ENCODE measurements at places on chromosomes 4 and X. TPM values are rescaled to one million over a fixed set of nuclear protein-coding genes. Genes with fewer than 3 reads are reported as not detected.

GRCh38 chr4:113288257-113288656, 238.8 kb downstream of the ANK2 start:
- no peak for DNase-seq

ADGRG4 gene
- total RNA-seq = not detected

DNA sequence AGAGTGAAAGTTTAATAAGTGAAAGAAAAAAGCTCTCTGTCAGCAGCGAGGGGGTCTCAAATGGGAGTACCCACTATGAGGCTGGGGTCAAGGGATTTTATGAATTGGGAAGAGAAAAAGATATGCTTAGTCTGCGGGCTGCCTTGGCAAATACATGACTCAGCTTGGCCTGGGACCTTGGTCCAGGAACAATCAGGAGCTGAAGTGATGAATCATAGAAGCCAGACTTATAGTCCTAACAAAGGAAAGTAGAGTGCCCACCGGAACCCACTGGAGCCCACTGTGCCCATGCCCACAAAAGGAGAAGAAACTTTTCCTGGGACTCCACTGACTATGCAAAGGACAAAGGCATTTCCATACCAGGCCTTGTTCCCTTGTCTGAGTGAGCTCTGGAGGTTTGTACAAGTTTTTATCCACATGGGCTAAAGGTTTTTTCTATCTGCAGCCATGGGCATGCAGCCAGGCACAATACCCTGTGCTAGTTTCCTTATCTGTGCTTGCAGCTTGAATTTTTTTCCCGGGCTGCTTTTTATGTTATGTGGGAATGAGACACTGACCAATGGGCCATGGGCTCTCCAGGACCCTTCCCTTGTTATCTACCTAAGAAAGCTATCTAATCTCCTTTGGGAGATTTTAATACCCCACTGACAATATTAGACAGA, 201.7 kb downstream of the FAM133A start:
- DNase-seq = no peak

- DNase-seq = no peak
These were observed 22.3 kb downstream of the COX7B2 start for GRCh38 chr4:46886711-46887110.

GRCh38 chr4:183926950-183927349, 21.8 kb downstream of the STOX2 start:
- DNase-seq = no peak

GRCh38 chr4:48180234-48180633, 46.2 kb upstream of the TXK start:
- no peak for DNase-seq

DNA sequence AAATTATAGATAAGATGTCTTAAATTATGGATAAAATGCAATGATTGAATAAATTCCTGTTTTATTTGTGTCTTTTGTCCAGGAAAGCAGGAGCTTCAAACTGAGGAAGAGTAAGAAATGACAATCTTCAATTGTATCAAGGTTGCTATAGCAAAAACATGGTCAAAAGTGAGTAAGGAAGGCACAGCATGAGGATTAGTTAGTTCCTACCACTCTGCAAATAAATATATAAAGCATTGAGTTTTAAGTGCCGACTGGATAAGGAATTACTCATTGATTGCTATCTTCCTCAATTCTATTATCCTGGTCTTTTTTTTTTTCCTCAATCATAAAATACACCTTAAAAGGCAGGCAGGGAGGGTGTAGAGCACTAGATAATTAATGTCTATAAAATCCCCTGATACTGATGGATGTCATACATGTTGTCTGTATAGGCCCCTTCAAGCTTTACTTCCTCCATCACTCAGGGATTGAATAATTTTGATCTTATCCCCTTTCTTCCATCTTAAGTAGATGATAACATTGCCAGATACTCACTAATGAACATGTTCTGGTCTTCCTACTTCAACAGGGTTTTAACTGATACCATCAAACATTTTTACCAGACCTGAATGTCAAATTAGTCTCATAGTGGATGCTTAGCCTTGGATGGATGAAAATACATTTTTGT, 86.6 kb downstream of the MID1 start:
- no peak for DNase-seq

TMEM131L gene
- 60.2 TPM for total RNA-seq

WDR17 gene
- 6.3 TPM for total RNA-seq

GRCh38 chr4:123804196-123804721, 407.7 kb downstream of the SPRY1 start:
- DNase-seq = no peak

CPEB2 gene
- total RNA-seq = 52.6 TPM

DIPK2B gene
- not detected for total RNA-seq

GRCh38 chr4:2250357-2251072, 8.6 kb upstream of the HAUS3 start:
- peak; percentile 15 for DNase-seq

GRCh38 chr4:151653548-151653918, 107.3 kb downstream of the GATB start:
- DNase-seq = no peak

- DNase-seq = no peak
These were observed 21.2 kb downstream of the PCGF3 start for GRCh38 chr4:726838-727237.

CDS1 gene
- total RNA-seq = 1.3 TPM

DNA sequence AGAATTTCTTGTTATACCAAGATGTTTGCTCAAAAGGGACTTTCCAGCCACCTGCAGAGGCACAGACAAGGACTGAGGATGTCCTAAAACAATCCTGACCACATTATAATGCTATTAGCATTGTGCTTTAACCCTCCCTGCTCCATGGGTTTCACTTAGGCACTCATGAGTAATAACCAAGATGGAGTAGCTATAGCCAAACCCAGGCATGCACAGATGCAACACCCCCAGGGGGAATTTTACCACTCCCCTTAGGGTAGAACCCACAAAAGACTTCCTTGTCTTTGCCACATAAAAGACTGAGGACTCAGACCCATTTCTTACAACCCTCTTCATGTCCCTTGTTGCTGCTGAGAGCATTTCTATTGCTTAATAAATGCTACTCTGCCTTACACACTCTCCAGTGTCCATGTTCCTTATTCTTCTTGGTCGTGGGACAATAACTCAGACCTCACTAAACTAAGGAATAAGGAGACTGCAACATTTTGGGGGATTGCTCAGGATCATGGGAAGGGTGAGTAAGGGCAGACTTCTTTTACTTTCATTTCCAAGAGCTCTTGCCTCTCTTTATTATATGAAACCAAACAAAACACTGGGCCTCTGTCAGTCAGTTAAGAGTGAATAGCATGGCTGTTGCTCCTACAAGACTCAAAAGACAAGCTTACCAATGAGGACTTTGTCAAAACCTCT, 103.5 kb downstream of the TECRL start:
- no peak for DNase-seq

PNMA6F gene
- not detected for total RNA-seq

DNA sequence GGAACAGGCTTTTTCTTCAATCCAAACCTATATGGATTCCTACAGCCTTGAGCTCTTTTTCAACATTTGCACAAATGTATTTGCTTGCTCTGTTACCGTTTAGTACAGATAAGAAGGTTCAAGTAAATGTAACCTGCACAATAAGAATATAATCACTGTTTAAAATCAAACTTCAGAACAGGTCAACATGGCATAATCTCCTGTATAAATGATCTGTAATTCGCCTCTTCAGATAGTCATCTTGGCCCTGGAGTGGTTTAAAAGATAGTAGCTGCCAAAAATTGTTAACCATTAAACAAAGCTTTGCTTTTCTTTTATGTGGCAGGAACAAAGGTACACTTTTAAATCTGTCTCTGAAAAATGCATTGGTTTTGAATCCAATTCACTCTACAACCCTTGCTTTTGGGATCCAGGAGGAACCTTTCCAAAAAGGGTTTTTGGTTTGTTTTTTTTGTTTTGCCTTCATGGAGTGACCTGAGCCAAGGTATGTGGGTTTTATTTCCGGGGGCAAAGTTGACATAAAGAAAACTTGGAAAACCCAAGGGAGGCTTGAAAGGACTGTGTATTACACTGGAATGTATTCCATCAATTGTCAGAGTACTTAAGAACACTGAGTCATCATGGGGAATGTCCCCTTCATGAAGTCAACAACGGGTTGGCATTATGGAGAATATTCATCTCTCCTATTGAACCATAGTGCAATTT, 210.4 kb upstream of the HCCS start:
- no peak for DNase-seq

- no peak for DNase-seq
These were observed 76.2 kb downstream of the MTMR1 start for GRCh38 chrX:150769408-150769807.

DNA sequence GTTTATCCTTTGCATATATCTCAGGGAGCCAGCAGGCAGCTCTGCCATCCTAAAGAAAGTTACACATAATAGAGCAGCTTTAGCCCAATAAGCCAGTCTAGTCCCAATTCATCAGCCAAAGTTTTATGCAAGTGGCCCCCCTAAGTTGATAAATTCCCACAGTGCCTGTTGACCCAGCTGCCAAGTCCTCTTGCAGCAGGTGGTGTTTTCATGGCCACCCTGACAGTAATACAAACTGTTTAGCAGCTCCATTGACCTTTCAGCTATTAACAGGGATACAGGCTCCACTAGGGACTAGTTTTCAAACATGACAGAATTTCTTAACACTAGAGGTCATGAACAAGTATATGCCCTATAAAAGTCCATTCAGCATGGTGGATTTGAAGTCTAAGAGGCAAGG, 77.5 kb downstream of the HHIP start:
- DNase-seq = no peak

DNA sequence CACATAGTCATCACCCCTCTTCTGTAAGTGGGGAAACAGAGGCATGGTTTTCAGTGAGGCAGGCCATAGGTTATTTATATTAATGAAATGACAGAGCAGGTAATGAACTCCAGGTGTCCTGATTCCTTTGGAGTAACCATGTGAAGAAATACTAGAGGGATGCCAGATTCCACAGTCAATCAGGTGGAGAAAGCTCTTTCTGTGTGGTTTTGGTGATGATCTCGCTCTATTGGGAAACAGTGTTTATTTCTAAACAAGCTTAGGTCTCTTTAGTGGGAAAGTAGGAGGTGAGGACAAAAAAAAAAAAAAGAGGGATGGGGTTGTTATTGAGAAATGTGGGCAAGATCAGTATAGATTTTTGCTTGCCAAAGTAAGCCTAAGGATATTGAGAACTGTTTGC, 12.2 kb downstream of the DOCK11 start:
- no peak for DNase-seq

- no peak for DNase-seq
These were observed 24.7 kb upstream of the FRYL start for GRCh38 chr4:48804584-48805301.

GRCh38 chr4:101366331-101366730, 19.0 kb upstream of the PPP3CA start:
- no peak for DNase-seq

DNA sequence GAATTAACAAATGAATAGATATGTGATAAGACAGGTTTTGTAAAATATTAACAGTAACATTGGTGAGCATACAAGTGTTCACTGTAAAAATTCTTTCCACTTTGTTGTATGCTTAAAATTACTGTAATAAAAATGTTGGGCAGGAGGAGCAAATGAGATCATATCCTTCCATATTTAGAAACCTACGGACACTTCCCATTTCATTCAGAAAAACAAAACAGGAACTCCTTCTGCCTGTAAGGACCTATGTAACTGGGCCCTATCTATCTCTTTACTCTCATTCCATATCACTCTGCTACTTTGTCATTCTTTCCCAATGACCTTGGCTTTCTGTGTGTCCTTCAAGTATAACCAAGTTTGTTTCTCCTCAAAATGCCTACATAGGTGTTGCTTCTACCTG, 53.7 kb upstream of the SLC39A8 start:
- DNase-seq = no peak

- DNase-seq = no peak
These were observed 221.0 kb downstream of the SPCS3 start for GRCh38 chr4:176540814-176541213.

DNA sequence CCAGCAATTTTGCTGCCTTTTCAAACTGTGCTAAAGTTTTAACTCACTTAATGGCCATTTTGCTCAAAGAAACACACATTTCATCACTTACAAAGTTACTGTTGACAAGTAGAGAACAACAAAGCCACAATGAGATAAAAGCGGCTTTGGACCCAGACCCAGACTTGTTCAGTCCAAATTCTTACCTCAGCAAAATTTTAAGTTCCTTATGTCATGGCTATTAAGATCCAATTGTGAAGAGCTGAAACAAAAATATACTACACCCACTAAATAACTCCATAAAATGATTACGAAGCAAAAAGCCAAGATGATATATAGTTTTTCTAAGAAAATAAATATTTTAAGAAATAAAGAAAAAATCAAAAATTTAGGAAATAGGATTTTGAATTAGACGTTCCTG, 137.0 kb upstream of the INPP4B start:
- DNase-seq = no peak

DNA sequence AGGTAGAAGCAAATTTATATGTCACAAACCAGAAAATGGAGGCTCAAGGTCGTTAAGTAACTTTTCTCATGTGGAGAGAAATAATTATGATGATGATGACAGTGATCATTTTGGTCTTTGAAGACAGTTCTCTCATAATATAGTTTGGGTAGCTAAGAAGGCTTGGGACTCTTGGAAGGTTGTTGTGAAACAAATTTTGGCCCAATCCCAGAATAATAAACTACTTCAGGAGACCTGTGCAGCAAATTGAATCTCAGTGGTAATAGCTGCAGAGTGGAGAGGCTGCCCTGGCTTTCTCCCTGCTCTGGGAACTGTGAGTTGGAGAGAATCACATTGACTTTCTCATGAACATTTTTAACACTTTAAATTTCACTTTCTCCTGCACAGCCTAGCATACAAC, 217.2 kb upstream of the BOD1L1 start:
- no peak for DNase-seq

DNA sequence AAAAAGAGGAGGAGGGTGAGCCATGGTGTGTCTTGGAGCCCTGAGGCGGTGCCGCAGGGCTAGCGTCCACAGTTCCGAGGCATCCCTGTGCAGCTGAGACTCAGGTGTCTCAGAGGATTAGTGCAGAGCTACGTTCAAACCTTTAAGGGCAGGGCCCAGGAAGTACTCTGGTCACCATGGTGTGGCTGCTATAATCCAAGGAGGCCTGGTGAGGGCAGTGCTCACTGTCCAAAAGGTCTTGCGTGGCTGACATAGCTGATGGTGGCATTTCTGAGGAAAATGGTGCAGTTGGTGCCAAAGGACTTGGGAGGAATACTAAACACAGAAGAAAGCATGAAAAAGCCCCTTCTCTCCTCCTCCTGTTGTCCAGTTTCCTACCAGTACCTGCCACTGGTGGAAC, 146.9 kb downstream of the DCHS2 start:
- DNase-seq = peak; percentile 25

DNA sequence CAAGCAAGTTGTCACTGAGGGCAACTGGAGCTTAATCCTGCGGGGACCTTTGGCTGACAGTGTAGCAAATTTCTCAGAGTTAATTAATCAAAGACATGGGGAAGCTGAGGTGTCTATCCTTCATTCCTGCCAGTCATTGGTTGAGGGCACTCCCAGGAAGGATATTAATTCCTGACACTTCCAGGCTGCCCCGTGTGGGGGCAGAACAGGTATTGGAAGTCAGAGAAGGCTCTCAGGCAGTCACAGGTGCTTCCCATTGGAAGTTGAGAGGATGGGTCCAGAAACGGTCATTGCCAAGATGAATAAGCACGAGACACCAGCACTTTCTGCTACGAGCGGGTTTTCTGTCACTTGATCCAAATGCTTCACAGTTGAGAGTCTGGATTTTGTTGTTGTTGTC, 29.1 kb upstream of the CD38 start:
- DNase-seq = no peak

- DNase-seq = no peak
These were observed 54.1 kb downstream of the PHKA2 start for GRCh38 chrX:18929775-18930174.

GRCh38 chrX:133189195-133189594, 29.0 kb downstream of the TFDP3 start:
- no peak for DNase-seq

Data from glutamatergic neuron (in vitro differentiated cells).